AG10803 (cell line): ENCODE measurements at places on chromosomes 7 and 10.
A peak's percentile ranks its signal among the peaks of the same experiment; 100 is the strongest.

GRCh38 chr10:15393139-15393825, 22.2 kb upstream of the FAM171A1 start:
- no peak for DNase-seq

DNA sequence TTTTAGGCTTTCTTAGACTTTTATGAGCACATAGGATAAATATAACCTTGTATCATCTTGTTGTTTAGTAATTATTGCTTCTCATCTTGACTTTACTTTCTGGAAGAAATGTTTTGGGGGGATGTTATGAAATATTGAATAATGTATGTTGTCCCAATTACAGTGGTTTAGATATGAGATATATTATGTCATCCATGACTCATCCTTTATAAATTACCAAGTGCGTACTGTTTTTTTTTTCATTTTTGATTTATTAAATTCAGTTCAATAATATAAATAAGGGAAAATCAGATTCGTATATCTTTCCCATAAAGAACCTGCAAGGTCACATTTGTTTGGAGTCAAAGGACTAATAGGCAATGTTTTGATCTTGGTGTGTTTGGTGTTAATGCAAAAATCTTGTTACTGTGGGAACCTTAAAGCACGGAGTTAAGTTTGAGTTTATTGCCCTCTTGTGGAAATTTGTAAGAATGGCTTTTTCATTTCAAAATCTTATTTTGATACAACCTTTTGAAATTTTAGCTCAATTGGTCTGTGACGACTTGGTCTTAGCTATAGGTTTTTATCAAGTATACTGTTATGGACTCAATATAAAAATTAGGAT, 108.6 kb downstream of the SRI start:
- peak; percentile 47 for DNase-seq

DNA sequence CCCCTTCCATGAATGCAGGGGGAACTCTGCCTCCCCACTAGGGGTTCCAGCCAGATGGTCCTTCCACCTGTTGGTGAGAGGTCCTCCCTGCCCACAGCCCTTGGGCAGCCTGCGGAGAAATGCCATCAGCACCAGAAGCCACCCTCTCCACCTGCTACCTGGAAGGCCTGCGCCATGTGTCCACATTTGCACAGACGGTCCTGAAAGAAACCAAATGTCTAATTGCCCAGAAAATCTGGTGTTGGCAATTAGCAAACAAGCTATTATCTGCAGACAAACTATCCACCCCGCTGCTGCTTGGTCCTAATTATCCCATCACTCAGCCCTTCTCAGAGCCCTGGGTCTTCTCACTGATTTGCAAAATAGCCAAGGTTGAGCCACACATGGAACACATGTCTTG, 32.3 kb downstream of the HSPA12A start:
- DNase-seq: no peak

- no peak for DNase-seq
These were observed 131.5 kb downstream of the C10orf105 start for GRCh38 chr10:71587941-71588573.

DNA sequence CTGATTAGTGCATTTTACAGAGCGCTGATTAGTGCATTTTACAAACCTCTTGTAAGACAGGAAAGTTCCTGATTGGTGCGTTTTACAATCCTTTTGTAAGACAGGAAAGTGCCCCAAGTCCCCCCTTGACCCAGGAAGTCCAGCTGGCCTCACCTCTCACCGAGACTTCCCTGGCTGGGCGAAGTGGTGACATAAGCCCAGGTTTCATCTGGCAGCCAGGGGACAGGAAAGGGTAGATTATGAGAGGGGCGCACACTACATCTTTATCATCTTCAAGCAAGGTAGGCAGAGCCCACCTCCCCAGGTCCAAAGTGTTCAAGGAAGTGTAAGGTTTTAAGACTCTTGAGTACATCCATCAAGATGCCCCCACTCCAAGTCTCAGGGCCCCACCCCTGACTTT, 5.5 kb upstream of the GDF10 start:
- DNase-seq: no peak

GRCh38 chr7:103947026-103947655, 42.3 kb downstream of the RELN start:
- no peak for DNase-seq

- no peak for DNase-seq
These were observed 155.9 kb upstream of the SLC13A1 start for GRCh38 chr7:123355576-123356190.

- peak; percentile 97 for DNase-seq
These were observed 73.4 kb downstream of the AHR start for GRCh38 chr7:17371671-17372524.

GRCh38 chr7:142130267-142130666, 18.7 kb downstream of the MGAM2 start:
- no peak for DNase-seq

DNA sequence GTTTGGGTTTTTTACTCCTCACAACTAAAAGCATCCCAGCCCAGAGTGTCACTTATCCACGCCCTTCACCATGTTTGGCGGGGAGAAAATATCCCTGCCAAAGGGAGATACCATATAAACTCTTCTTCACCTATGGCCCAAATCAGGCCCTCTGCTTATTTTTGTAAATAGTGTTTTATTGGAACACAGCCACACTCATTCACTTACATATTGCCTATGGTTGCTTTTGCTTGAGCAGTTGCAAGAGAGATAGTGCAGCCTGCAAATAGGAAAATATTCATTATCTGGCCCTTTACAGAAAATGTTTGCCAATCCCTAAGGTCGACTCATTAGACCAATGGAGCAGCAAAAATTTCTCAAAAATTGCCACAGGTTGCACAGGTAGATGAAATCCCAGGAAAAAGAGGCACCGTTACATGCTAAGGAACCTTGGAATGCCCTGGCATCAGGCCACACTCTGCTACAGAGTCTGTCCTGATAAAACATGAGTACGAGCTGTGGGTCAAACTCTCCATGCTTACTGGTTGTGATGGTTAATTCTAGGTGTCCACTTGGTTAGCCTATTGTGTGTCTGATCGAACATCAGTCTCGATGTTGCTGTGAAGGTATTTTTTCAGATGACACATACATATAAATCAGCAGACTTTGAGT, 7.9 kb upstream of the RASSF4 start:
- no peak for DNase-seq

DNA sequence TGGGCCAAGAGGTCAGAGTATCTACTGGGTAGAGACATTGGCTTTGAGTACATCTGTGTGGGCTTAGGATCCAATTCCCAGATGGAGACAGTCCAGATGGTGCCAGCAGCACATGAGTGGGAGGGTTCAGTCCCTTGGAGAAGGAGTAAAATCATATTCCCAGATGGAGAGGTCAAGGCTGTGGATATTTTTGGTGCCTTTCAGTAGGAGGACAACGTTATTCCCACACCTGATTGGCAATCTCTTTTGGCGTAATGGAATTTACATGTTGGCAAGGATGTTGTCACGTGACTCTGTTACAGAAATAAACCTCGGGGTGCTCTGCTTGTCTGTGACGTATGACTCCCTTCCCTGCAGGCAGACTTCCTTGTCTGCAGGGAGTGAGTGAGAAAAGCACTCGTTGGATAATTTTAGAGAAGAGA, 27.6 kb downstream of the NPS start:
- no peak for DNase-seq

DNA sequence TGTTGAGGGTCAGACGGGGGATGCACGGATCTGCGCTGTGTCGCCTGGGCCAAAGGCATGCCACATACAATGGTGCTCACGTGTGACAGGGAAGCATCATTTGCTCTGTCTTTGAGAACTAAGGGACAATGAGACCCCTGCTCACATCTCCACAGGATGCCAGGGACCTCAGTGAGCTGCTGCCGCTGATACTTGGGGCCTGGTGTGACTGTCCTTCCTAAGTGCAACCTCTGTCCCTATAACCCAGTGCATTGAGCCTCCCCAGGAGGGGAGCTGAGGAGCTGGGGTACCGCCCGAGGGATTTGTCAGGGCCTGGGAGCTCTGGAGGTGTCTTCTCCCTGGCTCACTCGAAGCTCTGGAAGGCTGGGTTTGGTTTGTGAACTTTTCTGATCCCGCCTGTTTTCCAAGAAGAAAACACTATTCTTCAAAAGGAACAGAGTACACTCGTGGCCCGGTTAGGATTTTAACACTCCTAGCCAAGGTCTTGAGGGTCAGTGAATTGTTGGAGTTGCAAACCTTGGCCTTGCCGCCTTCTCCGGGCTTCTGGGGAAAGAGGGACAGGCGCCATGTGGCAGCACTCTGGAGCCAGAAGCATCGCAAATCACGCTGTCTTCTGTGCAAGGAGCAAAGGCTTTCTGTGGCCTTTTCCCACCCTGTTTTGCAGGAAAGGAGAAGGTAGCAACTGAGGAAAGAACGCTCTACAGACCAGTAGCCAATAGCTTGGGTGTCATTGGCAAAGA, 26.2 kb upstream of the CTBP2 start:
- DNase-seq: no peak

GRCh38 chr10:49751216-49751615, 10.9 kb downstream of the OGDHL start:
- DNase-seq: no peak

DNA sequence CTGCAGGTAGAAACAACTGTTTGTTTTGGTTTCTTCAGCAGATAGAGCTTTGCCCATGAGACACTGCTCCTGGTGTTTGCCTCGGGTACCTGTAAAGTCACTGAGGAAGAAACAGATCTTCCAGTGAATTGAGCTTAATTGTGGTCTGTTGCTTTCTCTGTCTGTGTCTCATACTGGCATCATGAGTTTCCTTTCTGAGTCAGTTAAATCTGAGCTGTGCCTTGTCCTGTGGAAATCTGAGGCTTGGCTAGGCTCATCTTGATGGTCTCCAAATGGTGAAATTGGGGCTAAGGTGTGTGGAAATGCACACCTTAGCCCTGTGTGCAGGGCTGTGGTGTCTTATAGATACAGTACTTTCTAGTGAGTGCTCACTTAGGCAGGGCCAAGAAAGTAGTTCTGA, 67.4 kb downstream of the GBF1 start:
- DNase-seq: peak; percentile 18

GRCh38 chr7:100208911-100209408, 10.8 kb upstream of the PVRIG start:
- DNase-seq: no peak

DNA sequence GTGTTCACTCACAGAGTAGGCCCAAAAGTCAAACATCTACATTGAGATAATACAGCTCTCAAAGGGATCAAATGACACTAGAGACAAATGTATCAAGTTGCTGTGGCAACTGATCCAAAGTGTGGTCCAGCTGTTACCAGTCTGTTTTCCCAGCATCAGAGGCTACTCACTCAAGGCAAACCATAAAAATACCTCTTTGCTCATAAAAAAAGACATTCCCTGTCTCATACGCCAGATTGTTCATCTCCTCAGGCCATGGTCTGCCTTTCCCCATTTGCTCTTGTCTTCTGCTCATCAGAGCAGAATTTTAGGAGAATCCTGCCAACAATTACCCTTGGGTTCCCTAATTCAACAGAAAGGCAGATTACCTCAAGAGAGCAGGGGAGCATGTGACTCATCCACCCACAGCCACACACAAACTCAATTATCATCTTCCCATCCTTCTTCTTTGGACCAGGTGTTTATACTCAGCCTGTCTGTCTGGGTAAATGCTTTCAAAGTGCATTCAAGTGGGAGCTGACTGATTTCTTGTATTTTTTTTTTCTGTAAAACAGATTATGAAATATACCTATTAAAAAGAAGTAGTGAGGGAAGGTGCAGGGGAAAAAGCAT, 226.5 kb upstream of the HPS1 start:
- DNase-seq: no peak

GRCh38 chr10:115091161-115091560, 2.0 kb upstream of the ATRNL1 start:
- no peak for DNase-seq

GRCh38 chr10:29026065-29026797, 262.6 kb upstream of the LYZL1 start:
- DNase-seq: no peak

- DNase-seq: no peak
These were observed 10.6 kb downstream of the INTS1 start for GRCh38 chr7:1493571-1493970.

DNA sequence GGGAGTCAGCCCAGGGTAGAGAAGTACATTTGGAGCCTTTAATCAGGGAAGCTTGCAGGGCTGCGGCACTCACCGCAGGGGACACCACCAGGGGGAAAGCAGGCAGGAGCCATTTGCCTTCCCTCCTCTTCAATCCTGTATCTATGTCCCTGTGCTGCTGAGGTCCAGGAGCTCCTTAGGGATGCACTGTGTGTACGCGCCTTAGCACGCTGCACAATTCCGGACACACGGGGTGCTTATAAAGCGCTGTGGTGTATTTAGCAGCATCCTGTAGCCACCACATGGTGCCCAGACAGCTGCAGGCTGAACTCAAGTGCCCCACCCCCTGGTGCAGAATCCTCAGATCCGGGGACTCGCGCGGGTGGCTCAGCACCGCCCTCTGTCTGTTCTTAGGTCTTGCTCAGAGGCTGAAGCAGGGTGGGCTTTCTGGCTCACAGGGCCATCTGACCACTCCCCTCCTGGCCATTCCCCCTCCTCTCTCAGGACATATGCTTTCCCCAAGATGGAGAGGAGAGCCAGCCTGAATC, 421.4 kb downstream of the SDK1 start:
- no peak for DNase-seq

DNA sequence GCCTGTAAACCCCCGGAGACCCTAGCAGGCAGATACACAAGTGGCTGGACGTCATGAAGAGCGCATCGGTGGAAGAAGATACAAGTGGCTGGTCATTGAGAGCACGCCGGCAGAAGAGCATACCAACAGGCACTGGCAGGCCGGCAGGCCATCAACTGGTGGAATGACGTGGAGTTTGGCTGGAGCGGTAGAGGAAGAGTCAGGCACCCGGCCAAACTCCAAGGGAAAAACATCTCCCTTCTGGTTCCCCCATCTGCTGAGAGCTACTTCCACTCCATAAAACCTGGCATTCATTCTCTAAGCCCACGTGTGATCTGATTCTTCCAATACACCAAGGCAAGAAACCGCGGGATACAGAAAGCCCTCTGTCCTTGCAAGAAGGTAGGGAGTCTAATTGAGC, 113.4 kb upstream of the NPSR1 start:
- no peak for DNase-seq

- no peak for DNase-seq
These were observed 53.5 kb downstream of the RAMP3 start for GRCh38 chr7:45211066-45211465.

- peak; percentile 54 for DNase-seq
These were observed 11.8 kb downstream of the NT5C3A start for GRCh38 chr7:33050535-33051318.

DNA sequence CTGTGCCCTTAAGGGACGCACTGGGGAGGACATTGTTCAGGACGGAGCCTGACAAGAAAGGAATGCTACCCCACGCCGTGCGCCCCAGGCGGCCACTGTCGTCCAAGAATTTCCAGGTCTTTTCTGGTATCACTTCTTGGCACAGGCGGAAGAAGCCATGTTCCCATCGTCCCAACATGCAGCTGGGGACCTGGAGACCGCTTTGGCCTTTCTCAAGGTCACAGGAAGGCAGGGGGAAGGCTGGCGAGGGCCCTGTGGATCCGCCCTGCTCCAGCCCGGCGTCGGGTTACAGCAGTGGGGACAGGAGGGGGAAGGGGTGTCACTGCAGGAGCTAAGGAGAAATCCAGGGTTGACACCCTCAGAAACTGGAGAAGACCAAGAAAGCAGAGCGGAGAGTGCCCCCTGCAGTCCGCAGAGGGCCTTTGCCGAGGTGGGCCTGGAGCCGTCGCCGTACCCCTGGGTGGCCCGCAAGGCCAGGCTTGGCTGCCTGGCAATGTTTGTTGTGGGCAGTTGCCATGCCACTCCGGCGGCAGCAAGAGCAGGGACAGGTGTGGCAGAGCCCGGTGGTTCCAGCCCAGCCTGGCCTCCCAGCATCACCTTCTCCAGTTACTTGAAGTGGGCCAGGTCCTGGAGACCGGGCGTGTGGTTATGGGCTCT, 104.1 kb downstream of the LHPP start:
- DNase-seq: no peak
